ENCODE measurements at places on chromosomes 6 and 20. TPM values are rescaled to one million over a fixed set of nuclear protein-coding genes. Genes with fewer than 3 reads are reported as not detected.

FNDC1 gene
- total RNA-seq = 1.8 TPM

PRPH2 gene
- 1.1 TPM for total RNA-seq

TNFAIP3 gene
- 8.5 TPM for total RNA-seq

DNA sequence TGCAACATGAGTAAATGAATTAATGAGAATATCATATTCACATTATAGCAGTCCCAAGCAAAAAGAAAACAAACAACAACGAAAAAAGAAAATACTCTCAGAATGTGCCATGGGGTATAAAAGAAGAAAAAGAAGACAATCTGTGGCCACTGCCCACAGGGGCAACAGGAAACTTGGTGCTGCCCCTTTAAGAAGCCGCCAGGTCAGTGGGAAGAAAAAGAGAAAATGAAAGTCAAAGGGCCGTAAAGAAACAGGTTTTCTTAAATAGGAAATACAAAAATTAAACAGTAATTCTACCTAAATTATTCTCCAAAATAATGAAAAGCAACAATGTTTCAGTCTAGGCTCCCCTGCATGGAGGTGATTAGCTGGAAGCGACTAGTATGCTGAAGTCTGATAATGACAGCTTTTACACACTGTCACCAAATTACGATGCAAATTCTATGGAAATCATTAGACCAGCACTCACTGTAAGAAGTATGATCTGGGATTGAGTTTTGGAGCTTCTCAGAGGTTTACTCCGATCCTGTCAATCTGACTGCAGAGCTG is 23.6 kb downstream of the GMDS start:
- DNase-seq = no peak

DNA sequence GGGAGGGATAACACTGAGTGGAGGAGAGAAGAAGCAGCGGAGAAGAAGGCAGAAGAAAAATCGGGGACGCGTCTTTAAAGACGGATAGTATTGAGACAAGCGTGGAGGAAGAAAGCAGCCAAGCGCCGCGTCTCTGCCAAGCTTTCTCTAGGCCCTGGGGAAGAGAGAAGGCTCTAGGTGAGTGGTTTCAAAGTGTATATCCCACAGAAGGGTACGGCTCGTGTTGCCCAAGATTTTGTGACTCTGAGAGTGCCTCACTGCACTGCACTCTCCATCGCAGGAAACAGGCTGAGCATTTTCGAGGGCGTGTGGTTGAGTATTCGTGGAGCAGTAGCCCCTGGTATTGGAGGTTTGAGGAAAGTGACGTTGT is 185.4 kb downstream of the TRIM27 start:
- DNase-seq = no peak

DNA sequence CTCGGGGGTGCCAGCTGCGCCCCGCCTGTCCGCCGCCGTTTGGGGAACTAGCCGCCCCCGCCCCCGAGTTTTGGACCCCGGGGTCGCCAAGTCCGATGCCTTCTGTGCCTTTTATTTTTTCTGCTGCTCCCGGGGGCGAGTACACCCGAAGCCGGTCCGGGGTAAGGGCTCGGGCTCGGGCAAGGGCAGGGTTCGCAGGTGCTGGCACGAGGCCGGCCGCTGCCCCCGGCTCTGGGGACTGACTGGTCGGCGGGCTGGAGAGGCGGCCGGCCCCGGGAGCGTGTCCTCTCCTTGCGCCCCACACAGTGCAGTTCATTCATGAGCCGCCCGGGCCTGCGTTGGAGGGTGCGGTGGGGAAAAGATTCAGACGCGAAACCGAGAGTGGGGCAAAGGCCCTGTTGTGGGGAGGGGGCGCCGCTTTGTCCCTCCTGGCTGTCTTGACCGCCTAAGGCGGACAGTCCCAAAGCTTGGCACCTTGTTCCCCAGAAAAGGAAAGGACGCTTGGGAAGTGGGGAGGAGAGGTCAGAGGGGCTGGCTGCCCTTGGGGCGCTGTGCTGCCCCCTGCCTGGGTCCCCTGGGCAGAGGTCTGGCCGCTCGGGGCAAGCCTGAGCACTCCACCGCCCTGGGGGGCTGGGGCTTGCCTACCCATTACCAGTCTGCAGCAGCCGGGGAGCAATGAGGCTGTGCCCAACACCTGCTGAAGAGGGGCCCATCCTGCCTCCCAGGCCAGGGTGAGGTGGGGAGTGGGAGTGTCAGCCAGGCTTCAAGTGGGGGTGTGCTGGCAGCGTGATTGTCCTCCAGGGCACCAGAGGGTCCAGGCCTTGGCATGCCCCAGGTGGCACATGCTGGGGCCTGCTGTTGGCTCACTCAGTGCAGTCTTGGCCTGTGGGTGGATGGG is 915 bp downstream of the TMEM63B start:
- DNase-seq = peak; percentile 66

GRCh38 chr6:164792666-164793065 is 516.7 kb downstream of the C6orf118 start:
- no peak for DNase-seq

GRCh38 chr6:63883597-63883996 is 248.0 kb downstream of the PHF3 start:
- no peak for DNase-seq

GRCh38 chr6:109790131-109790530 is 99.0 kb downstream of the FIG4 start:
- DNase-seq = no peak

DNA sequence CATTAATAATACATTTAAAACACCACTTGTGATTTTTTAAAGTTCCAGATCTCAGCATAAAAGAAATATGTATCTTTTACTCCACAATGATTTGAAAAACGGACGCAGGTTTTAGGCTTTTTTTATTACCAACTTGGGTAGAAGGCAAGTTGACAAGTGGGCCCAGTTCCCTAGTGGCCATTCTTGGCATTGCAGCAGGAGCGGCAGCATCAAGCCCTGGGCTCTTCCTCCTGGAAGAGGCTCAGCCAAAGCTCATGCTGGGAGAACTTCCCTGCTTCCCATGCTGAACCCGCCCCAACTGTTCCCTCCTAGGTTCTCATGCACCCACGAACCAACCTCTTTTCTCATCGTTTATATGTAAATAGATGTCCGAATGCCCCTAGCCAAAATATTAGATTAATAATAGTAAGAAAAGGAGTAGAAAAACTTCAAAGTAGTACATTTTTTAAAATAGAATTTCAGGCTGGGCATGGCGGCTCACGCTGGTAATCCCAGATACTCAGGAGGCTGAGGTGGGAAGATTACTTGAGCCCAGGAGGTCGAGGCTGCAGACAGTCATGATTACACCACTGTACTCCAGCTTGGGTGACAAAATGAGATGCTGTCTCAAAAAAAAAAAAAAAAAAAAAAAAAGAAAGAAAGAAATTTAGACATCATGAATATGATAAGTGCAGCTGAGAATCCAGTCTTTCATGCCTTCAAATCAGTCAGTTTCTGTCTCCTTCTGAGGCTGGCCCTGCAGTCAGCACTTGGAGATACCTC is 18.2 kb upstream of the MYB start:
- DNase-seq = no peak

- no peak for DNase-seq
Measured at GRCh38 chr6:150535818-150536220, 63.9 kb upstream of the PLEKHG1 start.

DNA sequence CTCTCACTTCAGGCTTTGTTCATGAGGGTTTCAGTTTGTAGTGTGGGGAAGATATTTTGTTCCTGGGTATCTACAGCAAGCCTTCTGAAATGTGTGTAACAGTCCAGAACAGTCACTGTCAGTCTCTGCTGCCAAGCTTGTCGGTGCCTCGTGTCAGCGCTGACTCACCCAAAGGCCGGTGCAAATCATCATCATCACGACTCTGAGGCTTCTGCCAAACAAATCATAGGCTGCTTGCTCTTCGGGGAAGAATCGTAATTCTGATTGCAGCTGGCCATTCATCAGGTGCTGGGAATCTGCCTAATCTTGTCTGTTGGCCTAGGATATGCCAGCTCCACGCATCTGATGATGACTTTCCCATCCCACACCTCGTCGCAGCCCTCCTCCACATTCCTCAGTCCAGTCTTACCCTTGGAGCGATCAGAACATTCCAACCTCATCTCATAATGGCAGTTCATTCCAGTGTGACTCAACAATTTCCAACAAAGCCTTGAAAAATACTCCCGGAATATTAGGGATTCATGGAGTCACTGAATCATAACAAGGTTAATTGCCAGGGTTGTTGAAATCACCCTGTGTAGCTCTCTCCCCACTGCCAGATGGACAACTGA is 40.9 kb downstream of the ALDH8A1 start:
- peak; percentile 91 for DNase-seq

DNA sequence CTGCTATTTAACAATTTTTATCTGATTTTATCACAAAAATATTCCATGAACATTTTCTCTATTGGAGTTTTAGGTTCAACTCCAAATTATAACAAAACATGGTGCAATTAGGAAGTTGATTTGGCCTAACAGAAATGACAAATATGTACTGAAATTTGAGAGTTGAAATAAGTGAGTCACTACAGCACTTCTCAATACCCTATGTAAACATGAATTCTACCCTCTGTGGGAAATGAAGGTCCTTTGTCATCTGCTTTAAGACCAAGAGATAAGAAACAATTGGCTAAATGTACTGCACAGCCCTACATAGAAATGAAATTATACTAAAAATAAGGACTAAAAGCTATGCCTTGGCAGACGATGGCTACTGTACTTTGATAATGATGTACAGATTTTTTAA is 86.2 kb upstream of the BEND6 start:
- DNase-seq = no peak

- DNase-seq = no peak
Measured at GRCh38 chr6:122530440-122531046, 58.9 kb upstream of the SERINC1 start.

- no peak for DNase-seq
Measured at GRCh38 chr6:25484900-25485299, 167.1 kb upstream of the SCGN start.

- no peak for DNase-seq
Measured at GRCh38 chr20:60960500-60960899, 291.6 kb upstream of the CDH4 start.

DNA sequence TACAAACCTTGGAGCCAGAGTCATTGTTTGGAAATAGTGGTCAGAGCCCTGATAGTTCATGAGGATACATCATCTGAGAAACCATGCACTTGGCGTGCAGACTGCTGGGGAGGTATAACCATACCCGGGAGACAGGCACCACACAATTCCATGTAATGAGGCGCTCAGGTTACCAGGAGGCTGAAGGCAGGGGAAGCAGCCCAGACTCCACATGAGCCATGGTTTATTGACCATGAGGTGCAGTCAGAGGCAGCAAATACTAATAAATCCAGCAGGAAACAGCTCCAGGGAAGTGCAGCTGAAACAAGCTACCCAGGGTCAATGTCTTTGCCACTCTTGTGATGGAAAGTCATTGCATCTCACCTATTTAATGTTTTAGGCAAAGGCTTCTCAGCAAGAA is 156.0 kb downstream of the TBC1D7 start:
- DNase-seq = no peak

- no peak for DNase-seq
Measured at GRCh38 chr6:169424821-169425240, 171.2 kb upstream of the THBS2 start.

- peak; percentile 73 for DNase-seq
Measured at GRCh38 chr6:33313105-33313708, 671 bp downstream of the TAPBP start.

DNA sequence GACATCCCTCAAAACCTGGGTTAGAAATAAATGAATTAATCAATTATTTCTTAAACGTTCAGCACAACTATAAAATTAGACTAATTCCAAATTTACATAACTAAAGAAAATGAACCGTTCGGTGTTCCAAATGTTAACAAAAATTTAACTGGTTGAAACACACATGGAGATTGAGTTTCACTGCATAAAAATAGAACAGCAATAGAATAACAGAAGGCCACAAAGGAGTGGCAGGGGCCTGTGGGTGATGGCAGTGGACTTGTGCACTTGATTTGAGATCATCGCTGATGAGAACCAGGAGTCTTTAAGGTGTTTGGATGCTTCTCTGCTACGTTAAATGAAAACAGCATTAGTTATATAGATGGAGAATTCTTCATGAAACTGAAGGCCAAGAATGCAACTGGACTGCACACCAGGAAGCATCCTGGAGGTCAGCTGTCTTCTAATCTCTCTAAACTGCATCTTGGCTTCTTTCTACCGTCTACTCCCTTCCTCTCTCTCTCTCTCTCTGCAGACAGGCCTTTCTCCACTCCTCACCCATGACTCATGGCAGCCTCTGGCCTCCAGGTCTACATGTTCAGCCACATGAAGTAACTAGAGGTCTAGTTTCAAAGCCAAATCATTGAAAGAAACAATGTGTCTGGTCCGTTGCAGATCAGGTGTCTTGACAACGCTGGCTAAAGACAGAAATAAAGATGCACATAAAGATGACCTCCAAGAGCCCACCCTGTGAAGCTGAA is 111.3 kb downstream of the SIM1 start:
- no peak for DNase-seq

GRCh38 chr20:36720510-36720909 is 25.4 kb downstream of the NDRG3 start:
- no peak for DNase-seq

DNA sequence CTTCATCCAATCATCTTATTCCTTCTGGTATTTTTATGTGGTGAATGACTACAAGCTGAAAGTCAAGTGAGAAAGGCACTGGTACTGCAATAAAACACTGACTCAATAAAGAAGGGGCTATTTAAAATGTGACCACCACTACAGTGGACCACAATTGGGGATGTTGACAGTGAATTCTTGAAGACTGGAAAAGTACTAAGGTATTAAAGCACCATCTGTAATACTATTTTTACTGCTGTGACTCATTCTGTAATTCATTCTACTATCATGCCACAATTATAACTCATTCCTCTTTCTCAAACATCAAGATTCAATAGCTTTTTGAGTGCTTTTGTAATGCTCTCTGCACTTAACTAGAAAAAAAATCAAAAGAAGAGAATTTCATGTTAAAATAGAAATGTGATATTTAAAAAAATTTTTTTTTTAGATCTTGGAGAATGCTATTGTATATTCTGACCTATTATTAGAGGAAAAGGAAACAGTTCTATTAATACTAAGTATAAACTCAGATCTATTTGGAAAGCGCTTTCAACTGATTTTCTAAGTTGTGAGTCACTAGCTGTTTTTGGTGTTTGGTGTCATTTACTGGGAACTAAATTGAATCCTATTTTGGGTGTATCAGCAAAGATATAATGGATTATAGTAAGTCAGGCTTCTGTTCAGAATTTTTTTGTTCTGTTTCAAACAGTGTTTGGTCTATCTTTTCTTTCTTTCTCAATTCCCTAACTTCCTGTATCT is 104.7 kb upstream of the TMEM170B start:
- no peak for DNase-seq

DNA sequence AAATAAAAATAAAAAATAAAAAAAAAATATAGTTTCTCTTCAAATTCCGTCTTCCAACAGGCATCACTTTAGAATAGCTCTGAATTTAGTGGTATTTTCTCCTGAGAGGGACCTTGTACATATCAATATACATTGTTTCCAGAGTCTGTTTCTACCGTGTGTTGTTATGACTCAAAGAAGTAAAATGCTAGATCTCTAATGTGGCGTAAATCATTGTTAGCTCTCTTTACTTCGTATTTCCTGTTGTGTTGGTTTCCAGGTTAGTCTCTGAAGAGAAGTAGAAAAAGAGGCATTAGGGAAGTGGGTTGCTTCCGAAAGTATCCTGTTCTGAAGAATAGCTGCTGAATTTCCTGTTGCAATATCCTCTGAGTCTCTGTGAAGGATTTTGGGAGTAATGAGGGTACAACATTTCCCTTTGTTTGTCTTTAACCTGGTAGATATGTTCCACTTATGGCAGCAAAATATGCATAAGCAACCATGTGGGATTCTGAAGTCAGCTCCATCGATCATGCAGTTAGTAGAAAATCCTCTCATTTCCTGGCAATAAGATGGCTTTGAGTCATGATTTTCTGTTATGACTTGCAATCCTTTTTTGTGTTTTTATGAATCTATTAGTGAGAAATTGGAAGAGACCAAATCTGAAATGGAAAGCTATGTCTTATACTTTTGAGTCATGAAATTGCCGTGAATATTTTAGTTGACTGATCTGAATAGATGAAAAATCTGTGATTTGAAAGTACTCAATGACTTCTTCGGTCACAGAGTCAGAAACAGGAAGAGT is 42.0 kb upstream of the MCHR2 start:
- no peak for DNase-seq

Data from right atrium auricular region (tissue), 2 donors.